Pancreas (tissue), 10 donors: ENCODE measurements at places on chromosomes 7 and 10. TPM values are rescaled to one million over a fixed set of nuclear protein-coding genes. Genes with fewer than 3 reads are reported as not detected.

Gene NPFFR1
- under 0.01 TPM for total RNA-seq

Gene GIMAP4
- total RNA-seq = 5.4 TPM

DNA sequence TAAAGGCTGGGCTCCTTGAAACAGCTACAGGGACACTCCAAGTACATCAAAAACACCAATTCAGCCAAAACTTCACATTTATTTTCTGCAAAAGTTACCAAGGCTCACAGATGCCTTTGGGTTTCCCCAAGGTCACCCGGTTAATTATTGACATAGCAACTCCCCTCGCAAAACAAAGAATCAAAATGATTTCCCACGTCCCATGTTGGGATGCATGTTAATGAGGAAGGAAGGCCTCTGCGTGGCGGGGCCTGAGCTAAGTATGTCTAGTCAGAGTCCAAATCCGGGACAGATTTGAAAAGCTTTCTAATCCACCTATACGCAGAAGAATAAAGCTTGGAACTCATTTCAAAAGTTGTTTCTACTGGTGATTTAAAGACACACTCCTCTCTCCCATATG, 535 bp upstream of the TMEM72 start:
- DNase-seq = no peak

- DNase-seq = no peak
Observed at GRCh38 chr10:81848514-81848913, 26.5 kb upstream of the NRG3 start.

- DNase-seq = no peak
Observed at GRCh38 chr7:96501318-96501717, 179.4 kb upstream of the SLC25A13 start.

DNA sequence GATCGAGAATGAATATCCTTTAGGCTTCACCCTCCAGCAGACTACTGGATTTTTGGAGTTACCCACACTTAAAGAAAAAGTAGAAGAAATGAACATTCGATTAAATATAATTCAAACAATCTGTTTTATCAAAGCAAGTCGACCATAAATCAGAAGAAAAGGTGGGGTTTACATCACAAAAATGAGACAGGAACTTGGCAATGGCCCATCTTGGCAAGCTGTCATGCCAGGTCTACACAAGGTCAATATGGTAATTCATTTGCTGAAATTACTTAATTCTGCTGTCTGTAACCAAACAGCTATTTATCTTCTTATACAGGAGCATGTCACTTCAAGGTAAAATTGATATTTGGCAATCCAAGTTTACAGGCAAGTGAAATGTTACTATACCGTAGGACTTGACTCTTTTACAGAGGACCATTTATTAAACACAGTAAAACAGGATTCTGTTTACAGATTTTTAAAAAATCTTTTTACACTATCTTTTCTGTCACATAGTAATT, 640.6 kb upstream of the NRP1 start:
- DNase-seq = peak; percentile 23

- no peak for DNase-seq
Observed at GRCh38 chr7:141709318-141709717, 1.2 kb downstream of the WEE2 start.
